Activated naive CD4-positive, alpha-beta T cell treated with anti-CD3 and anti-CD28 coated beads, Interleukin-2, amount 50 U/mL, for 16 hours (primary cell): ENCODE measurements at places on chromosomes 7 and 10.

DNA sequence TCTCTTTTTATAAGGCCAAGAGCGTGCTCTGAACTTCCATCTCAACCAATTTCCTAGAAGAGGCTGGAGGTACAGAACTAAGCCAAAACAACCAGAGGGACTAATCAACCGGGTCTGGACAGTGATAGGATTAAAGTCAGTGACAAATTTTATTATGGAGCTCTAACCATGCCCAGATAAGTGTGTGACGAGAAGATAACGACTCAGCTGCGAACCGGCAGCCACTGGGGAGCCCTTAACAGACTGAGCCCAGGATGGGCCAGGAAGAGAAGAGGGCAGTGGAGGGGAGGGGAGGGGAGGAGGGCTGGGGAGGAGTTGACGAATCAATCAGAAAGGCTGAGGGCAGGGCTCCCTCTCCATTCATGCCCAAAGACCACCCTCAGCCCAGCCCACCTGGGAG lies 119.9 kb downstream of the PLXNA4 start:
- no peak for DNase-seq

DNA sequence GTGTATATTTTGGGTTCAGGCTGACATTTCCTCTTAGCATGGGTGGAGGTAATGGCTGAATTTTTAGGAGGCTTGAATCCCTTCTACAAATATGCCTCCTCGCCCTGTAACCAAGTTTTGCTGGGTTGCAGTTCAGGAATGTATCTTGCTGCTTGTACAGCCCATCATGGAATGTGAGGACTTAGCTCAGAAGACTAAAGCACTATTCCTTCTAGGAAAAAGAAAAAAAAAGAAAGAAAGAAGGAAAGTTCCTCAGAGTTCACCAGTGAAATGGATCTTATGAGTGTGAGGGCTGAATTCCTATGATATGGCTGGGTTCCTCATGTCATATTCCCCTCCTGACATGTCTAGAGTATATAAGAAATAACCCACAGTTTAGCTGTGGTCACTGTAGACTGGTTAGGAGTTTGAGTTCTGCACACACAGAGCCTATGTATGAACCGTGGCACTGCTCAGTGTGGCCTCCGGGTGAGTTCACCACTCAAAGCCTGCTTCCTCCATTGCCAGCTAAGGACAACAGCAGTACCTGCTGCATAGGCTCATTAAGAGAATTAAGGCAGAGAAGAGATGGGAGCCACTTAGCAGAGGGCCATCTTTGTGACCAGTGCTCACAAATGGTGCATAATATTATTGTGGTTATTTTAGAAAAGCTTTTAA lies 114.0 kb downstream of the TACC2 start:
- no peak for DNase-seq

DNA sequence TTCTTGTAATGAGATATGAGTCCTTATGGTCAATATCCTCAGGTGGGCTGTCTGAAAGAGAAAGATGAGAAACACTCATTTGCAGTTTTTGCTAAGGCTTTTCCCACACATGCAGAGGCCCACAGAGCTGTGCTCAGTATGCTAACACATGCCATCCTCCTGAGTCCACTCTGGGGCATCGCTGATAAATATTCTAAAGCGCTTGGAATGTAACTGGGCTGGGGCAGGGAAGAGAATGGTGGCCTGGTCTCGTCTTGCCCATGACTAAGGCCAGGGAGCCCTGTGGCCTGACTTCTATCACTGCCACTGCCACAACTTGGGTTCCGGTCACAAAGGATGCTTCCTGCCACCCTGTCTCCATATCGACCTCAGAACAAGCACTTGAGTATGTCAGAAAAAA lies 199.7 kb upstream of the FRMD4A start:
- no peak for DNase-seq

DNA sequence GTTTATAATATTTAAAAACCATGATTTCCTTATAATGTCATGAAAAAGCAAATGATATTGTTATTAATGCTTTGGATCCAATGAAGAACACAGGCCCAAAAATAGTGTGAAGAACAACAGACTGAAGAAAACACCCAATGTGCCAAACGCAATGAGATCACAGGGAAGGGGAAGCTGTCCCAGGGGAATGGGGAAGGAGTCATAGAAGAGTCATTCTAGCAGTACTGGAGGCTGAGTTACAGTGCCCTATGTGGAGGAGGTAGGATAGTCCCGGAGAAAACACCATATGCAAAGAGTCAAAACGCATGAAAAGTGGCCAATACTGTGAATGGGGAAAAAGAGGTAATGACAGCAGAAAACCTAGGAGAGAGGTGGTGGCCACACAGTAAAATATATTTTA lies 50.9 kb downstream of the TPK1 start:
- DNase-seq, result no peak

GRCh38 chr7:16637379-16637778 lies 8.2 kb downstream of the ANKMY2 start:
- no peak for DNase-seq

DNA sequence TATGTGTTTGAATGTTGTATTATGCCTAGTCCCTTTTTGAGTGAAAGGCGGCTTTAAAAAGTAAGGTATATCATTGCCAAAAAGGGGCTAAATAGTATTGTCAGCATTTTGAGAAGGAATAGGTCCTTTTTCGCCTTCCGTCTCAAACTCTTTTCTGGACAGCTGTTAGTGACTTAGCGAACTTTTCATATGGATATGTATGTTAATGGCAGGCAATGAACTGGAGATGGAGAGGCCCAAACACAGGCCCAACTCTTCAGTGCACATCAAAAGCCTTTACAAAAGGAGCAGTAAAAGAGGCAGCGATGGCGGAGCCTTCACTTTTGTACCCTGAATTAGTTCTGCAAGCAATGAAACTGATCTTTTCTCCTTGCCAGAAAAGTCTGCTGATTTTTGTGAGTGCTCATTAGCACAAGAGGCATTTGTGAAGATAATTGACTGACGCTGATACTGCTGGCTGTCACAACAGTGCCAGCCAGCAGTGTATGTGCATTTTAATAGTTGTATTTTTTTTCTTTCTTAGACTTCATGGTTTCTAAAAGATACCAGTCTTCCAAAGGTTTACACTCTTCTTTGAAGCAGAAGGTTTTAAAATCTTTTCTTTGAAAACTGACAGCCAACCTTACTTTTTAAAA lies 243.7 kb upstream of the SP8 start:
- DNase-seq, result no peak

GRCh38 chr7:2231992-2232765 lies 566 bp downstream of the MAD1L1 start:
- peak; percentile 40 for DNase-seq

DNA sequence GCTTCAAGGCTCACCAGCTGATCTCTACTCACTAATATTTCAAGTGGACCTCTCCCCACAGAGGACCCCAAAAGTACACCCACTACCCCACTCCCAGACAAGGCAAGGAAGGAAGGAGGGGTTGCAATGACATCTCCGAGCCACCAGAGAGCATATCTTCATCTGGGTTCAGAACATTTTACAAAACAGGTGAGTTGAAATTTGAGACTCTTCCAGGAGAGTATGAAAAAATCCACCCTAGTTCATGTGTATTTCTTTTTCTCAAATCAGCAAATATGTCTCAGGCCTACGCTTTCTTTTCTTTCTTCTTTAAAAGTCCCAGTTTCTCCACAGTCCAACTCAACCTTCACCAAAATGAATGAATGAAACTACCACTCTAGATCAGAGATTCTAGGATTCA lies 61.9 kb downstream of the SGMS1 start:
- DNase-seq, result no peak
